ENCODE measurements at places on chromosomes 7 and 10. TPM values are rescaled to one million over a fixed set of nuclear protein-coding genes. Genes with fewer than 3 reads are reported as not detected.

The GJD4 gene
- total RNA-seq, result not detected

DNA sequence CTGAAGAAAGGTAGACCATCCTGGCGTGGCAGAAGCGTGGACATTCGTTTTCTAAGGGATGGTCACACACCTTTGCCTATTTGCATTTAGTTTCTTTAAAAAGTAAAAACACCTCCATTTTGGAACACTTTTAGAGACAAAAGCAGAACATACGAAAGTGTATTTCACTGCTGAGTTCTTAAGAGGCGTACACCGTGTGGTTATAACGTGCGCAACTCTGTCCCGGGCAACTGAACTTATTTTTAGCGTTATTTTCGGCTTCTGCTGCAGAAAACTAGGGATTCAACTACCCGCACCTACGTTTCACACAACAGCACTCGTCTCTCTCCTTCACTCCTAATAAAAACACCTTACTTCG, 557 bp upstream of the LSM8 start:
- DNase-seq, result no peak

The CYP17A1 gene
- total RNA-seq, result not detected

The TIAL1 gene
- 97.6 TPM for total RNA-seq

DNA sequence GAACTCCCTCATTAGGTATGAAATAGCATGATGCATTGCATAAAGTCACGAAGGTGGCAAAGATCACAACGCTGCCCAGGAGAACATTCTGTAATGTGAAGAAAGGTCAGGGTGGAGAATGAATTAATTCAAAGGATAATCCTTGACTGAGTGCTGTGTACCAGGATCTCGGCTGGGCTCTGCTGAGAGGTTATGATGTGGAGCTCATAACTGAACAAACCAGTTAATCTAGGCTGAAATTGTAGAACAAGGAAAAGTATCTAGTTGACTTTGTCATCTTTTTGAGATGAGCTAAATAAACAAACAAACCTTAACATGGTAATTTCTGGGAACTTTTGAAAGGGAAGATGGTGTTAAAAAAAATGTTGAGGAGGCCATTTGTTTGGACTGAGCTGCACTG, 6.1 kb downstream of the MSMB start:
- no peak for DNase-seq

- DNase-seq, result no peak
Observed at GRCh38 chr10:1732564-1732996, 4.7 kb downstream of the ADARB2 start.

DNA sequence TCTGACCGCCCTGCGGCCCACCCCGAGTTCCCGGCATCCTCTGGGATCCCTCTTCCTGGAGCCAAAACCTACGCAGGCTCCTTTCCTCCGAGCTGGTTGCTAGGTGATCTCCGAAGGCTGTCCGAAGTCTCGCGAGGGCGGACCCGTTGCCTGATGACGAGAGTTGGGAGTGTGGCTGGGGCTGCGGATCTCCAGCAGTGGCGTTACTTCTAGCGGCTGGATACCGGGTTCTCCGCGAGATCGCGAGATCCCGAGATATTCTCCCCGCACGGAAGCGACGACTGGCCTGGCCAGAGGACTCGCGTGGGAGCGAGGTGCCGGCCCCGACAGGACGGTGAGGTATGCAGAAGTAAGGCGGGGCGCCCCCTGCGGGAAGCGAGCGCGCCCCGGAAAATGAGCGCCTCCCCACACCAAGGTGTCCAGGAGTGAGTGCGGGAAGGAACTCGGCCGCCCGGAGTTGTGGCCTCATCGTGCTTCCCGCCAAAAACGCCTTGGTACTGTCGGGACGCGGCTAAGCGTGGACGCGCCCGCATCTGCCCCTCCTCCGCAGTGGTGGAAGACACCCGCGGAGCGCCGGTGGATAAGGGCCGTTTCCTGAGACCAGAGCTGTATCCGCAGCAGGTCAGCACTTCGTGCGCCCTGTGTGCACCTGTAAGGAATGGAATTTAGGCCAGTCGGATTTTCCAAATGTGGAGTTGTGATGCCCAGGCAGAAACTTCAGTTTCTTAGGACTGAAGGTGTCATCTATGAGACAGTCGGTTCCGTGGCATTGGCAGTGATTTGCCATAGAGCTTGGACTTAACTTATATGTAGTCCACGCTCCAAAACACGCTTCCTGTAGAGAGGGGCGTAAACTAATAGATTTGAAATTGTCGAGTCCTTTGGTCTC, at the start of gene AGBL3:
TSS of gene AGBL3 (plus strand) at position 146 of the 889 bp plus-strand sequence. CDS start 1,426 bp downstream, outside the sequence.
- DNase-seq, result peak; percentile 98

- DNase-seq, result peak; percentile 90
Observed at GRCh38 chr10:10911471-10911921, 106.2 kb upstream of the CELF2 start.

GRCh38 chr7:24457219-24457558, 116.1 kb upstream of the PALS2 start:
- DNase-seq, result no peak

DNA sequence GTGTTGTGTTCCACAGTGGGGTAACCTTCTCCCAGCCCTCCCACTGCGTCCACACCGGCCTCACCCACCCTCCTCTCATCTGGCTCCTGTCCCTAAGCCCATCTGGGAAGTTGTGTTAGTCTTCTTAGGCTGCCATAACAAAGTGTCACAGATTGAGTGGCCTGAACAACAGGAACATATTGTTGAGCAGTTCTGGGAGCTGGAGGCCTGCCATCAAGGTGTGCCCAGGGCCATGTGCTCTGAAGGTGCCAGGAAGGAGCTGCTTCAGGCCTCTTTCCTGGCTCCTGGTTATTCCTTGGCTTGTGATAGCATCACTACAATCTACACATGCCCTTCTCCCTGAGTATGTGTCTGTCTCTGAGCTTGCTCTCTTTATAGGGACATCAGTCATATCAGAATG, 327.6 kb upstream of the COBL start:
- no peak for DNase-seq

DNA sequence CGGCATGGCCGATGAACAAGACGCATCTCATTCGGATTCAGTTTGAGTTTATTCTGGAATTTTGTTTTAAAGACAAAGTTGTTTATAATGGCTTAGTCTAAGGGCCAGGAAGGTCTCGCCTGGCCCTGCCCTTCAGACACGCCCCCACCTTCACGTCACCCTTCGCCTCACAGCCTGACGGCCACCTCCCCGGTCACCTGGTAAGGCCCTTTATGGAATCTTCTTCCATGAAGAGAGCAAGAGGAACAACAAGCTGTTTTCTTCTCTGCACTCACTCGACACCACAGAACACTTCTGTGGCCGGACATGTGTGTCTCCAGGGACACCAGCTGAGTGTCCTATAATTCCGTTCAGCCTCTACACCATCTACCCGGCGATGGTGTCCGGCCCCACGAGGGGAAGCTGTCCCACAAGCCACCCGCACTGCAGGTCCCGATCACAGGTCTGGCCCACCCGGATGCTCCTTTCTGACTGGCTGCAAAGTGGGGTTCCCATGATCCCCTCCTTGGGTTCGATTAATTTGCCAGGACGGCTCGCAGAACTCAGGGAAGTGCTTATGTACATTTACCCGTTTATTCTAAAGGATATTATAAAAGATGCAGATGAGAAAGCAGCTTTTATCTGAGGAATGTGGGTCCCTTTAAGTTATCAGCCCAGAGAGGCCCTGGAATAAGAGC, 17.4 kb upstream of the KNDC1 start:
- DNase-seq, result peak; percentile 62

The PON3 gene
- total RNA-seq, result 2.7 TPM

- DNase-seq, result no peak
Observed at GRCh38 chr10:72981882-72982529, 27.4 kb upstream of the PLA2G12B start.

GRCh38 chr7:70190281-70190680, 592.0 kb downstream of the AUTS2 start:
- no peak for DNase-seq

The DPY19L1 gene
- total RNA-seq, result 30.1 TPM

The CPXM2 gene
- 17.9 TPM for total RNA-seq

DNA sequence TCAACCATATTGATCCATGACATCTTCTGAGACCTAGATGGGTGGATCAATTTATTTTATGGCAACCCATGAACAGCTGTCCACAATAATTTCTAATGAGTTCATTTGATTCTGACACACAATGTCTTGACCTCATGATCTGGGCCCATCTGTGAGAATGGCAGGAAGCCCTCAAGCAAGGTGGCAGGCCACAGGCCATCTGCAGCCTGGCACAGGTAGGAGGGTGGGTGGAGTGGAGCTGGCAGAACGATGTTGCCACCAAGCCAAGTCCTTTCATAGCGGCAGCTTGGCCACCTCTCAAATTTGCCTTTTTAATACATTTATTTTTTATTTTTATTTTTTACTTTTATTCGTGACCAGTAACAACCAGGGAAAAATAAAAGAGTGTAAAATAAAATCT, 1181.6 kb upstream of the SORCS1 start:
- DNase-seq, result no peak

The NCF1 gene
- total RNA-seq, result 8.6 TPM

The SLC26A5 gene
- total RNA-seq, result 0.19 TPM

DNA sequence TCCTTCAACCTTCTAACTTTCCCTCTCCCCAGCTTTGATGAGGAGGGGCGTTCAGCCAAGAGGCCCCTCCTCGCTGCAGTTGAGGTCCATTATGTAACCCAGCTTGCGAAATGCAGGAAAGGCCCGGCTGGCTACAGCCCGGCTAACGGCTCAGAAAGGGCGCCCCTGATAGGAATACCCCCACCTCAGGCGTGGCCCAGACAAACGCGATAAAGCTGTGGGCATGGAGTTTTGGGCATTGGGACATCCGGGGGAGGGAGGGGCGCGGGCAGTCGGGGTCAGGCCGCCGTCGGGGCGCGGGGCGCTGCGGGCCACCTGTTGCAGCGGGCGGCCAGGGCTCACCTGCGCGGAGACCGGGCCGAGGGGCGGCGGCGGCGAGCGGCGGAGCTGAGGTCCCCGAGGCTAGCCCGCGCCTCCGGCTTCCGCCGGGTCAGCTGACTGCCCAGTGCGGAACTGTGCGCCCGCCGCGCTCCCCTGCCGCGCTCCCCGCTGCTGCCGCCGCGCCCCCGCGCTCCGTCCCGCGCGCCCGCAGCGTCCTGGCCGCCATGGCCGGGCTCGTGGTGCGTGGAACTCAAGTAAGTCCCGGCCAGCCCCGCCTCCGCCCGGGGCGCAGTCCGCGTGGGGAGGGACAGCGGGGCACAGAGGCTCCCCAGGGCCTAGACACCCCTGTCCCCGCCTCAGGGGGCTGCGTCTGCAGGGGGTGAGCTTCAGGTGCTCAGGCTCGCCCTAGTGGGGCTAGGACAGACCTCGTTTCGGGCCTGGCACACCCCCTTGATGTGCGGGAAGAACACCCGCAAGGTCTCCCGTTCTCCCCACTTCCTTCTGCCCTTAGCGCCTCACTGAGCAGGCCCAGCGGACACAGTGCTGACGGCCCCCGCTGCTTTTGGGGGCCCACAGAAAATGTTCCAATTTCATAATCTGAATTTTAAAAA, at the start of gene LRMDA:
TSS of gene LRMDA (plus strand) at position 445 of the 932 bp plus-strand sequence.
- no peak for DNase-seq

The HTRA1 gene
- 191 TPM for total RNA-seq

DNA sequence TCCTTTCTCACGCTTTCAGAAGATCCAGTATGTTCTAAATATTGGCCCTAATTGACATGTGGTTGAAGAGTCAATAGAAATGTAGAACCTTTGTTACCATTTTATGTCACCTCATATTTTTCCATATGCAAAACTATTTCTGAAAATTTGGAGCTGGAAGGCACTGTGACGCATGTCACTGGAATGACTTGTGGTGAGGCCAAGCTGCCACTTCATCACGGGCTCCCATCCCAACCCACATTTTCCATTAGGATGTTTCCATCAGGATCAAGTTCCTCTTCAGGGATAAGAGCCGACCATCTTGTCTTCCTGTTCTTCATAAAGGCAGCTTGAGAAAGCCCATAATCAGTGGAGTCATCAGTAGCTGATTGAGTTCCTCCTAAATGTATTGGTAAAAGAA, 1241.7 kb downstream of the GATA3 start:
- no peak for DNase-seq

DNA sequence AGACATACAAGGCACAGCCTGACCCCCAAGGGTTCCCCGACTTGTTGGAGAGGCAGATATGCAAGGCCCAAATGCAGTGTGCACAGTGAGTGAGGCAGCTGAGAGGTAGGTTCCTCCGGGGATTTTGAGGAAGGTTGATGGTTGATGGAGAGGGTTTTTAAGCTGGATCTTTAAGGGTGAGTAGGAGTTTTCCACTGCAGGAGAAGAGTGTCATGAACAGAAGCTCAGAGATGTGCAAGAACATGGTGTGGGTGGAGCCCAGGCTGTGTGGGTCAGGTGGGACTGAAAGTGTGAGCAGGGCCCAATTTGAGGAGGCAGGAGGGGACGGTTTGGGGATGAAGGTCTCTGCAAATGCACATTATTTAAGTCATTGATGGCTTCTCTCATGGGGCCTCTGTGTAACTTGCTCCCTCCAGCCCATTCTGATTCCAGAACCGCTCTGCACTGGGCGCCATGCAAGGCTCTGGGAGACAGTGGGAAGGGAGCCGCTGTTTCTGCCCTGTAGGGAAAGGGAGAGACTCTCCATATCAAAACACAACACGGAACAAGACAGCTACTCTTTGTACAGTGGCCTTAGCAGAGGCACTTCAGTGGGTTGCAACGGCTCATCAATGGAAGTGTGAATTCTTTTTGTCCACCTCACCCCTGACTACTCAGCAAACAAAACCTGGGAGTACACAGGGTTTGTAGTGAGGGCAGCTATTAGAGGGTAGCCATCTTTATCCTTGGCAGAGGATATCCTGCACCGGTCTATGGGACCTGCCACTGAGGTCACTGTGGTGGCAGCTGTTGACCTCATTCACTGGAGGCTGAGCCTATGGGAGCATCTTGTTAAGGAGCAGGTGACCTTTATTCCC, 29.7 kb downstream of the RAMP3 start:
- peak; percentile 53 for DNase-seq

The UTF1 gene
- total RNA-seq, result not detected

- no peak for DNase-seq
Observed at GRCh38 chr10:29829776-29830175, 195.0 kb upstream of the SVIL start.

GRCh38 chr7:47647181-47647917, 65.4 kb upstream of the TNS3 start:
- DNase-seq, result no peak

GRCh38 chr7:151899513-151900360, 22.8 kb upstream of the PRKAG2 start:
- DNase-seq, result peak; percentile 53
